ENCODE measurements at places on chromosomes 6 and 20.
A peak's percentile ranks its signal among the peaks of the same experiment; 100 is the strongest.

DNA sequence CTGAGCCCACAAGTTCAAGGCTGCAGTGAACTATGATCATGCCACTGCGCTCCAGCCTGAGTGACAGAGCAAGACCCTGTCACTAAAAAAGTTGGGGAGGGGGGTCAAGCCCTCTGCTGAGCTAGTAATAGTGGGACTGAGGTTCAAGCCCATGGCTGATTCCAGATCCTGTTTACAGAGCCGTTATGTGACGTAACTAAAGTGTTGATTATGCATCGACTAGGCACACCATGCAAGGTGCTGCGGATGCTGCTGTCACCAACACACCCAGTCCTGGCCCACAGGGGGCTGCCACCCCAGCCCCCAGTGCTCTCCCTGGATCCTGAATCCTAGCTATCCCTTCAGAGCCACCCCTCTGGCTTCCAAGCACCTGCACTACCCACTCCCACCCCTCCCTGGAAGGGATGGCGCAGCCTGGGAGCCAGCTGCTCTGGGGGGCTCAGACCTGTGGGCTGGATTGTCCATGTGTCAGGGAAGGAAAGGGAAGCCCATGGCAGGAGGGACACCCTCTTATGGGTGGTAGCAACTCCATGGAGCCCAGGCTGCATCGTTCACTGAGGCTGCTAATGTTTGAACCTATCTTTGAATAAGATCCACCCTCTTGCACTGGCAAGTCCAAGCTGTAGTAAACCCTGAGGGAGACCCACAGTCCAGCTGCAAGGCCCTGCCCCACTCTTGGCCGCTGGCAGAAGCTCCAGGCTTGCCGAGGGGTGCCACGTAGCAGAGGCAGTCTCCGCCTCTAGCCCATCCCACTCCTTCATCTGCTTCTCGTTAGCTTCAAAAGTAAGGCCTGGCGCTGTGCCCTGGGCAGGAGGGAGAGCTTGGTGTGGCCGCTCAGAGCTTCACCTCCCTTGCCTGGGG, 95.0 kb downstream of the SNX5 start:
- peaks cover 5% of the 10 kb centered on the region for H3K4me1 ChIP-seq
- peaks cover 2% of the 10 kb centered on the region for H3K27me3 ChIP-seq

- H3K36me3 ChIP-seq = no peaks in the 10 kb centered on the region
- H3K4me1 ChIP-seq = no peaks in the 10 kb centered on the region
- H3K27me3 ChIP-seq = no peaks in the 10 kb centered on the region
- no peak overlapping the region for H3K4me3 ChIP-seq
Observed at GRCh38 chr20:19041787-19042186, 170.7 kb upstream of the SLC24A3 start.

GRCh38 chr6:11525468-11526155, 11.9 kb upstream of the TMEM170B start:
- DNase-seq = no peak
- H3K4me3 ChIP-seq = no peak overlapping the region
- no peaks in the 10 kb centered on the region for H3K27me3 ChIP-seq
- no peaks in the 10 kb centered on the region for H3K36me3 ChIP-seq

GRCh38 chr6:53302678-53303360, 45.9 kb downstream of the ELOVL5 start:
- DNase-seq = peak; percentile 74
- H3K27me3 ChIP-seq = no peaks in the 10 kb centered on the region
- peak overlapping the region; percentile 74 for H3K27ac ChIP-seq
- H3K4me1 ChIP-seq = peaks cover 67% of the 10 kb centered on the region
- H3K36me3 ChIP-seq = no peaks in the 10 kb centered on the region
- peak overlapping the region; percentile 33 for H3K4me3 ChIP-seq
